AG04449 (cell line): ENCODE measurements at places on chromosomes 3 and 15.
A peak's percentile ranks its signal among the peaks of the same experiment; 100 is the strongest.

DNA sequence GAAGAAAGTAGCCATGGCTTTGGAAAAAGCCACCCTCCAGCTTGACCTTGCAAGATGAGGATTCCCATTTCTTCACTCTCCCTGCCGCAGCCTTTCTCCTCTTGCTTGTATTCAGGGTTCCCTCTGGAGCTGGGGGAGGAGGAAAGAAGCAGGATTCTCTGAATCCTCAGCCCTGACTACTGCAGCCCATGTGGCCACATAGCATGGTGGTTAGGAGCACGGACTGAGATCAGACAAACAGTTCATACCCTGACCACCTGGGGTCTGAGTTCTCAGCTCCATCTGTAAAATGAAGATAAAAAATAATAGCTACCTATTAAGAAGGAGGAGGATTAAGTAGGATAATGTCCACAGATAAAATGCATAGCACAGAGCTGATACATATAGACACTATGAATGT is 72.3 kb downstream of the NMD3 start:
- no peak for DNase-seq

DNA sequence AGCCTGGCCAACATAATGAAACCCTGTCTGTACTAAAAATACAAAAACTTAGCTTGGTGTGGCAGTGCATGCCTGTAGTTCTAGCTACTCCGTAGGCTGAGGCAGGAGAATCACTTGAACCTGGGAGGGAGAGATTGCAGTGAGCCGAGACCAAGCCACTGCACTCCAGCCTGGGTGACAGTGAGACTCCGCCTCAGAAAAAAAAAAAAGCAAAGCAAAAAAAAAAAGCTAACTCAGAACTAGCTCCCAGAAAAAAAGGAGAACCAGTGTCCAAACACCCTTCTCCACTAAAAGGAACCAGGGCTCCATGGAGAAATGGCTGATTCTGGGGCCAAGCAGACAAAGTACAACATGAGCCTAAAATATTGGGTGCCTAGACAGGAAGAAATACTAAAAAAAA is 16.7 kb upstream of the CRTC3 start:
- DNase-seq: no peak

DNA sequence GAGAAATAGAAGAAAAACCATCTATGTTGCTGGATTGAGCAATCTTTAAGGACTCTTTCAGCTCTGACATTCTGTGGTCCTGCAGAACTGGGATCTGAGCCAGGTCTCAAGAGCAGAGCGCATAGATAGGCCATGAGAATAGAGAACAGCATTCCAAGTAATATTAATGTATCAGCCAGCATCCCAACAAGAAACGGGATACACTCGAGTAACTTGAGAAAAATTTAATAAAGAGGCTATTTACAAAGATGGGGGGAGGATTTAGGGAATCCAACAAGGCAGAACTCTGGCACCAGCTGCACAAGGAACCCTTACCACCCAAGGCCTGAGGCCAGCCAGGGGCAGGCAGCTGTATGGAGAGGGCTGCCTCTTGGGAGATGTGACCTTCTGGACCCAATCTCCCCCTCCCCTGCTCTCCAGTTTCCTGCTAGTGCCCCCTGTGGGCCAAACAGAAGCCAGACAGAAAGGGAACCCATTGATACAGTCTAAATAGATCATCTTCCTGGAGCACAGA is 8.2 kb downstream of the TMOD2 start:
- DNase-seq: peak; percentile 88

DNA sequence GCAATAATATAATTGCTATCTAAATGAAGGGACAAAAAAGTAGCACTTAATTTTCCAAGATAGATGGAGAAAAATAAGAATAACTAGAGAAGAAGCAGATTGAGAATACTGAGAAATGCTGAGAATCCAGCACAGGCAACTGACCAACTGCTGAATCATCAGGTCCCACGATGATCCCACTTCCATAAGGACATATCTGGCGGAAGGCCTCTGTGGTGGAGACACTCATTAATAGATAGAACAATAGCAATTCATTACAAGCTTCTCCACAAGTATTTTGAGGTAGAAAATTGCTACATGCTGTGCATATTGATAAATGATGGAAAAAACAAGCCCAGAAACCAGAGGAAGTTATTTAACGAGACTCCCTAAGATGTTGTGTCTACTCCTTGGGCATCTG is 105.9 kb downstream of the DUT start:
- DNase-seq: no peak

DNA sequence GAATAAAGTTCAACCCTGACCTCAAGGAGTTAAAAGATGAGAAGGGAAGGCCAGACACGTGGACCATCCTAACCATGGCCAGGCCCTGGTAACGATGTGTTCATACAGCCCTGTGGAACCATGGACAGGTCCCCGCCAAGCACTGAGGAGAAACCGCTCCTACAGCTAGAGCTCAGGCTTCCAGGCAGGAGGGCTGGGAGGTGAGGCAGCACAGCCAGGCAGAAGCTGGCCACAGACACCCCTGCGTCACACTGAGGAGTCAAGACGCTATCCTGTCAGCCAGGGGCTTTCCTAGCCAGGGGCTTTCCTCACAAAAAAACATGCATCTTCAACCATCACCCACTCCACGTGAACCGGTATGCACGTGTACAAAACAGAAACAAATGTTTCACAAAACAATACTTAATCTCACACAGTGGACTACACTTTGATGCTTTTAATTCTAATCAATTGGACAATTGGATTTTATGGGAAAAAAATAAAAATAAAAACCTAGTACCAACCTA is 73.2 kb downstream of the TBC1D2B start:
- DNase-seq: no peak

DNA sequence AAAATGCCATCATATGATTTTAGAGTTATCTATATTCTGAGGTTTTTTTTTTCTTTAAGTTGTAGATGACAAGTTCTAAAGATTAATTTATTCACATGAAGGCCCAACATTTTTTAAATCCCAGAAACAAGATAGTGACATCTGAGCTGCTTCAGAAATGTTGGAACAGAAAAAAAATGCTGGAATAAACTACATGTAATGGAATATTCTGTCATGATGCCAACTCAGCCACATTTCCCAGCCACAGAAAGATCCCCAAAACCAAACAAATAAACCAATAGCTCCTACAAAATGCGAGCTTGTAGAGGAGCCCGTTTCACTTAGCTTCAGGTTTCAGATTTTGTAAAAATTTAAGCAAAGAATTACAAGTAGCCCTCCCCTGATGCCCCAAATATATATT is 111.0 kb upstream of the MYO5C start:
- no peak for DNase-seq

- no peak for DNase-seq
These were observed 212.9 kb upstream of the CMC1 start for GRCh38 chr3:28028554-28028953.

DNA sequence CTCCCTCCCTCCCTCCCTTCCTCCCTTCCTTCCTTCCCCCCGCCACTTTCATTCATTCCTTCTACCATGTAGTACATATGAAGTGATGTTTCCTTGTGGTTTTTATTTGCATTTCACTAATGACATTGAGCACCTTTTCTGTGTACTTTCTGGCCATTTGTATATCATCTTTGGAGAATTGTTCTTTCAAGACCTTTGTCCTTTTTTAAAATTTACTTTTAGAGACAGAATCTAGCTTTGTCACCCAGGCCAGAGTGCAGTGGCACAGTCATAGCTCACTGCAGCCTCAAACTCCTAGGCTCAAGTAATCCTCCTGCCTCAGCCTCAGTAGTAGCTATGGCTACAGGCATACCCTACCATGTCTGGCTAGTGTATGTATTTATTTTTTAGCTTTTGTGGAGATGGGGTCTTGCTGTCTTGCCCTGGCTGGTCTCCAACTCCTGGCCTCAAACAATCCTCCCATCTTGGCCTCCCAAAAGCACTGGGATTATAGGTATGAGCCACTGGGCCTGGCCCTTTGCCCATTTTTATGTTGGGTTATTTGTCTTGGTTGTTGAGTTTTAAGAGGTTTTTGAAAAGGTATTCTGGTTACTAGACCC is 42.0 kb upstream of the CTDSPL2 start:
- DNase-seq: no peak

- DNase-seq: no peak
These were observed 100.1 kb downstream of the ABI3BP start for GRCh38 chr3:100893108-100893507.

DNA sequence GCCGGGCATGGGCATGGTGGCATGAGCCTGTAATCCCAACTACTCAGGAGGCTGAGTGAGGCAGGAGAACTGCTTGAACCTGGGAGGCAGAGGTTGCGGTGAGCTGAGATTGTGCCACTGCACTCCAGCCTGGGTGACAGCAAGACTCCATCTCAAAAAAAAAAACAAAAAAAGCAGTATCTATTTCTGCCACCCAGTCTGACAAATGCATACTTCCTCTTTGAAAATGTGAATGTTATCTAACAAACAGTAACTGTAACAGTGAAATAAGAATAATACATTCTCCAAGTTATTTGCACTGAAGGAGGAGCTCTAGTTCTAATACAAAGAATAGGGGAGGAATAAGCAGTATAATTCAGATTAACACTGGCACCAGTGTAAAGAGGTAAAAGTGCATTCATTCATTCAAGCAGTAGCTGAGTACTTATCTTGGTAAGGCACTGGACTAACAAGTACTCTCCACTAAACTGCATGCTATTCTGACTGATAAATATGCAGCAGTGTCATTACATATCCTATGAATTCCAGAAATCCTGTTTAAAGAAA is 12.9 kb downstream of the VPS13C start:
- no peak for DNase-seq

DNA sequence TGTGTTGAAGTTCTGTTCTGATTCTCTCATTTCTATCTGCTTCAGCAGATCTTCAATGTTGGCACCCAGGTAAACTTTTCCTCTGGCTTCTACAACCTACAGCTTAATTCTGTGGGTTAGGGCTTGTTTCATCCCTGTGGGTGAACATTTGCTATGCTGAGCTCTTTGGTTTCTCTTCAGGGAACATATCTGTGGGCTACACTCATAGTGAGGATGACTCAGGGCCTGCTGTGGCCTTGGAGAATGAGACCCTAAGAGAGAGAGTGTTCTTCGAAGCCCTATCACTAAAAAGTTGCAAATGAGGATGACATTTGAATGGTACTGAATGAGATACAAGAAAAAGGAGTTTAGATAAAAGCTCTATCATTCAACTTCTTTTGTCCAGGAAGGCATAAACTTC is 346.2 kb upstream of the CBLB start:
- no peak for DNase-seq
